ENCODE measurements at places on chromosomes 13 and 19.

DNA sequence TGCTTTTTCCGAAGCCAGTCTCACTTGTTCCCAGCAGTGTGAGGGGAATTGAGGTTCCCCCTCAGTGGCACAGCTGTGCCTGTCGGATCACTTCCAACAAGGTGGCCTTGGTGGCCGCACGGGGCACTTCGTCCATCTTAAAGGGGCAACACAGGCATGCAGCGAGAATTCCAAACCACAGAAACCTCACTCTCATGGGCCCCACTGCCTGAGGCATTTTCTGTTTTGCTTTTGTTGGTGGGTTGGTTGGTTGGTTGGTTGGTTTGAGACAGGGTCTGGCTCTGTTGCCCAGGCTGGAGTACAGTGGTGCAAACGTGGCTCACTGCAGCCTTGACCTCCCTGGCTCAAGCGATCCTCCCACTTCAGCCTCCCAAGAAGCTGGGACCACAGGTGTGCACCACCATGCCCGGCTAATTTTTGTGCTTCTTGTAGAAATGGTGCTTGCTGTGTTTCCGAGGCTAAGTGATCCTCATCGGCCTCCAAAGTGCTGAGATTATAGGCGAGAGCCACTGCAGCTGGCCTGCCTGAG lies 3.7 kb upstream of the NDUFS7 start:
- DNase-seq = no peak

DNA sequence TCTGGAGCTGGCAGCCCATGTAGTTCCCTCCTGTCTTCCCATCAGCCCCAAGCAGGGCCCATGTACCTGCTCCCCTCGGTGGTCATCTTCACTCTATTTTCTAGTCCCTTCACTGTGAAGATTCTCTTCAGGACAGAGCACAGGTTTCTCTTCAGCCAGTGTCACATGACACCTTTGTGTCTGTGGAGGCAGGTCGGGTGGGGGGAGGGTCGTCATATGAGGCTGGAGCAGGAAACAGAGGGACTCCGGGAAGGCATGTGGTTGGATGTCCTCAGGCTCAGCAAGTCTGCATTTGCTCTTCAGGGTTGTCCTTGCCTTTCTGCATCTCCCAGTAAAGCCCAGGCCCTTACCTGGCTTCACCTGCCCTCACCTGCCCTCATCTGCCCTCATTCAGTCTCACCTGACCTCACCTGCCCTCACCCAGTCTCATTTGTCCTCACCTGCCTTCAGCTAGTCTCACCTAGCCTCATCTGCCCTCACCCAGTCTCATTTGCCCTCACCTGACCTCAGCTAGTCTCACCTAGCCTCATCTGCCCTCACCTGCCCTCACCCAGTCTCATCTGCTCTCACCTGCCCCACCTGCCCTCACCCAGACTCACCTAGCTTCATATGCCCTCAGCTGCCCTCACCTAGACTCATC lies 120.3 kb downstream of the ZDHHC20 start:
- DNase-seq = no peak

DNA sequence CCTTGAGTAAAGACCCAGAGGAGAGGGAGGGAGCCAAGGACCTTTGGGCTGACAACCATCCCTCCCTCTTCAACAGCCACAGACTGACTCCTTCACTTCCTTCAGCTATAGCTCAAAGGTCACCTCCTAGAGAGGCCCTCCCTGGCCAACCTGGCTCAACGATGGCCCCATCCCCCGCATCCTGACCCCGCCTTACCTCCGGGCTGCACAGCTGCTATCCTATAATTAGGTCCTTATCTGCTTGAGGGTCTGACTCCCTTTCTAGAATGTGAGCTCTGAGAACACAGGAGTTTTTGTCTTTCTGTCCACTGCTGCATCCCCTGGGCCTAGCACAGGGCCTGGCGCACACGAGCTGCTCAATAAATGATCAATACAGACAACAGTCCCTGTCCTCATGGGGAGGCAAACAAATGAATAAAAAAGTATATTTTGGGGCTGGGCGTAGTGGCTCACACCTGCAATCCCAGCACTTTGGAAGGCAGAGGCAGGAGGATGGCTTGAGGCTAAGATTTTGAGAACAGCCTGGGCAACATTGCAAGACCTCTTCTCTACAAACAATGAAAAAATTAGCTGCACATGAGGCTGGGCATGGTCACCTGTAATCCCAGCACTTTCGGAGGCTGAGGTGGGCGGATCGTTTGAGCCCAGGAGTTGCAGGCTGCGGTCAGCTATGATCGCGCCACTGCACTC lies 6.6 kb upstream of the LGALS4 start:
- no peak for DNase-seq

DNA sequence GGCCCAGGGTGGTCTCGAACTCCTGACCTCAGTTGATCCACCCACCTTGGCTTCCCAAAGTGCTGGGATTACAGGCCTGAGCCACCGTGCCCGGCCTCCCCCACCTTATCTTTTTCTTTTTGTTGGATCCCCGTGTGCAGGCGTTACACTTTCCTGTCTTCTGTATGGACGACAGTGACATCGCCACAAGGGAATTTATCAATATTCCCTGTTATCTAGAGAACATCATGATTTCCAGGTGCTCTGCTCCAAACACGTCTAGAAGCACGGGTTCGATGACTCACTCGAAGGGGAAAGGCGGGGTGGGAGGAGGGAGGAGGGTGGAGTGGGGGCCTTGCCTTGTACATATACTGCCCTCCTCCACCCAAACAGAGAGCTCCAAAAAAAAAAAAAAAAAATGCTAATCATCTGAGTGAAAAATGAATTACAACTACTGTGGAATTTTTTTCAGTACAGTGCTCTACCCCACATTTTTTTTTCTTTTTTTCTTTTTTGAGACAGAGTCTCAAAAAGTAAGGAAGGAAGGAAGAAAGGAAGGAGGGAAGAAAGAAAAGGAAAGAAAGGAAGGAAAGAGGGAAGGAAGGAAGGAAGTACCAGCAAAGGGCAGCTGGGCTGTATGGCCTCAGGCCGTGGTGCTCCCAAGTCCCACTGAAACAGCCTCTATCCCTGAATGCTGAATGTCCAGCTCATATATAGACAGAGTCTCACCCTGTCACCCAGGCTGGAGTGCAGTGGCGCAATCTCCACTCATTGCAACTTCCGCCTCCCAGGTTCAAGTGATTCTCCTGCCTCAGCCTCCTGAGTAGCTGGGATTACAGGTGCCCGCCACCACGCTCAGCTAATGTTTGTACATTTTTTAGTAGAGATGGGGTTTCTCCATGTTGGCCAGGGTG lies 36.8 kb downstream of the INSR start:
- no peak for DNase-seq

DNA sequence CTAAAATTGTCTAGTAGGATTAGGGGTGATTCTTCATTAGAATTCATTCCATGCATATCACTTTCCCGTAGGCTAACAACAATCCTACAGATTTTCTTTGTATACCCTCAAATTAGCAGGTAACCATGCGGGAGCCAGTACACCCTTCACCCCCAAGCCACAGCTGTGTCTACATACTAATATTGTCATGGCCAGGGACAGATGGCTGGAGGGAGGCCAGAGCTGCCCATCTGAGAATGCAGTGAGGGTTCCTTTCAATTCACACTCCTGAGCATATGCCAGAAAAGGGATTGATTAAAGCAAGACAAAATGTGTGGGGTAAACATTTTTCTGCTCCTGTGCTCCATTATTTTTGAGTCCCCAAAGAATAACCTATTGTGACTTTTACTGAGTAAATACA lies 68.9 kb downstream of the FREM2 start:
- DNase-seq = no peak

GRCh38 chr13:94641409-94641941 lies 39.8 kb downstream of the GPR180 start:
- DNase-seq = no peak

GRCh38 chr19:1018932-1019615 lies 1.8 kb downstream of the TMEM259 start:
- DNase-seq = no peak

DNA sequence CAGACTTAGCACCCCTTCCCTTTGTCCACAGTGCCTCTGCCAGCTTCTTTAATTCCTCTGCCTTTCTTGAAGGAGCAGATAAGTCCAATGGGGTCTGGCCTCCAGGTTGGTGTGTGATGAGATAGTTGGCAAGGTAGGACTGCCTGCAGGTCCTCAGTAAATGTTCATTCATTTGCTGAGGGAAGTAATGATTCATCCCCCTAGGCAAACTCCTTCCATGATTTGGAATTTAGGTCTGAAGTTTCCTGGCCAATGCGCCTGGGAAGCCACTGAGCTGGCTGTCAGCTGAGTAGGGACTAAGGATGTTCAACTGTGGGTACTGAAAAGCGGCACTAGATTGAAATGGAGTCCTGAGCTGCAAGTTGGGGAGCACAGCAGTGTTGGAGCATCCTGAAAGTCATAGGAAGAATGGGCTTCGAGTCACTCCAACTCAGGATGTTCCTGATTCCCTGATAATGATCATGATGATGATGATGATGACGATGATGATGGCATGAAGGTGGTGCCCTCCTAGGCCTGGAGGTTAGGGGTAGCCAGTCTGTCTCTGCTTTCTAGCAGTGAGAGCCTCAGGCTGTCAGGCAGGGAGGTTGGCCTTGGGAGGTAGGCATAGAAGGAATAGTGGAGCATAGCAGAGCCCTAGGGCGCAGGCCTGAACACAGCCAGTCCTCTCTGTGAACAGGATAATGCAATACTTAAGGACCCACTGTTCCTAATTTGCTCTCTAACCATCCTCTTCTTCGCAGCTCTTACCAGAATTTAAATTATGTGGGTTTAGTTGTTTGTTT lies 44.7 kb downstream of the COL4A2 start:
- DNase-seq = no peak

DNA sequence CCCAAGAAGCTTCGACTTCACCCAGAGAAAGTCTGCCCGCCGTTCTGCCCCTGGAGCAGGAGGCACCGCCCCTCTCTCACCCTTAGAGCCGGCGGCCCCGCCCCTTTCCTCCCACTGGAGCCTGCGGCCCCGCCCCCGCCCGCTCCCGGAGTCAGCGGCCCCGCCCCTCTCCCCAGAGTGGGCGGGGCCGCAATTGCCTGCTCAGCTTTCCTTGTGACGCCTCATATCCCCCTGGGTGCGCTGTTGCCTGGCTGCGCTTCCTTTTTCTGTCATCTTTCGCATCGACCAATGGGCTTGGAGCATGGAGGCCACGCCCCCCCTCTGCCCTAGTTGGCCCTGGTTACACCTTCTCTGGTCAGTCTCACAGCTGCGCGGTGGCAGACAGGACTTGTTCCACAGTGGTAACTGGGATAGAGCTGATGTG lies 38.2 kb upstream of the ZNF492 start:
- DNase-seq = no peak

GRCh38 chr13:24911133-24911908 lies 147.4 kb downstream of the RNF17 start:
- no peak for DNase-seq

DNA sequence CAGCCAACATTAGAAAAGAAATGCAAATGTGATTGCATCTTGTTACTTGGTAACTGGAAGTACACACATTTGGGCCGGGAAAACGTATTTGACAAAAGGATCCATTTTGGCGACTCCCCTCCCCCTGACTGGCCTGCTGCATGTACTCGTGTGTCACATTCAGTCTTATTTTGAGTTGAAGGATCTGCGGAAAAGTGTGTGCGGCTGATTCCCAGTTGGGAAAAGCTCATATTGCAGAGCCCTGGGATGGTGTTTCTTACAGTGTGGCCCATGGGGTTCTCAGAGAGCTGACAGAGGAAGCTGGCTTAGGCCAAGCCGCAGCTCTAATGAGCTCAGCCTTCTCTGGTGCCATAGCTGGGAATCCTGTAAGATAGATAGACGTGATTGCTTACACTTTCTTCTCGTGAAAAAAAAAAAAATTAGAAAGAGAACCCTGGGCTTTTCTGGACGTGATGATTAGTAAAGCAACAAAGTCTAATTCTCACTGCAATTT lies 170.3 kb upstream of the ARGLU1 start:
- no peak for DNase-seq

DNA sequence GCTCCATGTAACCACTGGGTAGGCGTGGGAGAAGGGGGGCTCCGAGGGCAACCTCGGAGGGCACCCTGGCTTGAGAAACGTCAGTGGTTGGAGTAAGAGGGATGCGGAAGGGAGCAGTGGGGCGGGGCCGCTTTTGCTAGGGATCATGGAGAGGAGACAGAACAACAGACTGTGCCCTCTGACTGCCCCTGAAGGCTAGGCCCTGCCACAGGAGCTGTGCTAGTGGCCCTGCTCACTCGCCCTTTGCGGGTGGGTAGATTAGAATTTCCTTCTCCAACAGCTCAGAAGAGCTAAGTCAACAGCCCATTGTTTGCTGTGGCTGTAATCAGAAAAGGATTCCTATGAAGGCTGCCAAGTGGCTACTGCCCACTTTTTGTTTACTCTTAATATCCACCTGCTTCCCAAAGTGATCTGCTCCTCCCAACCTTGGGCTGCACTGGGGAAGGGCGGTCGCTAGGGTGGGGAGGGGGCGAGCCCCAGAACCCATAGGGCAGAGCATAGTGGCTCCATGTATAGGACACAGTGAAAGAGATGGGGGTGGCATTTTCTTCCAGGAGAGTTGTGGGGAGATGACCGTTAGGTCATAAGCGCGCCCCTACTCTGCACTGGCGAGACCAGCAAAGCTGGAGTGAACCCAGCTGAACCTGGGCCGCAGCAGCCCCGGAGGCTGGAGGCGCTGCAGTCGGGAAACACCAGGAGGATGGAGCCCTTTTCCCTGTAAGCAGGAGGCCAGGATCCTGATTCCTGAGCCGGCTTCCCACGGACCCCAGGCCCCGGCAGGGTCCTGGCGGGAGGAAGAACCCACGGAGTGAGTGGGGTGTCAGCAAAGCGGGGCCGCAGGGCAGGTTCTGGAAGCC lies 1.9 kb upstream of the C1QTNF9 start:
- DNase-seq = no peak

- DNase-seq = no peak
Observed at GRCh38 chr13:29484796-29485195, 110.7 kb downstream of the SLC7A1 start.

DNA sequence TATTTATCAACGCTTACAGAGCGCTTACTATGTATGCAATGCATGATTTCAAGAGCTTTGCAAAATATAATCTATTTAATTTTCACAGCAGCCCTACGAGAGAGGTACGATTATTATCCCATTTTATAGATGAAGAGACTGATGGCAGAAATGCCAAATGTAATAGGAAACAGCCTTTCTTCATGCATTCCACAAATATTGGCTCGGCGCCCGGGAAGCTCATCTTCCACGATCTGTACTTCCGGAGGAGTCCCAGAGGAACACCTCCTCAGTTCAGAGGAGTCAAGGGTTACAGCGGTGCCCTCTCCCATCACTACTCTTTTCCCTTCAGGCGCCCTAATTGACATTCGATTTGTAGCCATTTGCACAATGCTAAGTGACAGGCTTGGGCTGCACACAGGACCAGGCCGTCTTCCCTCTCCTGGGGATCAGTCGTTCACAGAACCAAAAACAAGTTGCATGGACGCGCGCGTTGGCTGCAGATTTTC lies 1.1 kb upstream of the ARHGAP35 start:
- DNase-seq = no peak

DNA sequence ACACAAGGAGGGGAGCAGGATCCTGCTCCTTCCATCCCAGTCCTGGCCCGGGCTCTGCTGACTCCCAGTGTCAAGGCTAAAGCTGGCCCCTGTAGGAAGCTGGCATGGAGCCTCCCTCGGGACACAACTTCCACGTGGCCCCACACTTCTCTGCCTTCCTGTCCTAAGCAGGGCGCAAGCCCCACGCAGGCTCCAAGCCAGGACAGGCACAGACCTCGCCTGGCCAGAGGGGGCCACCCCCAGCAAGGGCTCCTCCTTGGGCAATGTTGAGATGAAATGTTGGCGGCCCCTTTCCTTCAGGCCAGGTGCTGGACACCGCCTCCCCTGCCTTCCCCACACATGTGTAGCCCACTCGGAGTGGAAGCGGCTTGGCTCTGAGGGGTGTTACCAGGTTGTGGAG lies 66.6 kb downstream of the COL4A1 start:
- DNase-seq = no peak

Data from stimulated activated CD4-positive, alpha-beta T cell treated with anti-CD3 and anti-CD28 coated beads, Interleukin-1b, Interleukin-23, amount 100 ng/mL, for 1 hour (primary cell).